Activated gamma-delta T cell treated with anti-CD3 and anti-CD28 coated beads, Interleukin-2, amount 50 U/mL, for 16 hours (primary cell): ENCODE measurements at places on chromosomes 13 and 19.

- DNase-seq: no peak
These were observed 1718.2 kb downstream of the EFNB2 start for GRCh38 chr13:104817271-104817670.

GRCh38 chr19:48346191-48346590, 17.5 kb downstream of the TMEM143 start:
- no peak for DNase-seq

- DNase-seq: no peak
These were observed 27.3 kb upstream of the TPP2 start for GRCh38 chr13:102569488-102569887.

GRCh38 chr19:30406220-30407067, 34.3 kb downstream of the ZNF536 start:
- DNase-seq: no peak

DNA sequence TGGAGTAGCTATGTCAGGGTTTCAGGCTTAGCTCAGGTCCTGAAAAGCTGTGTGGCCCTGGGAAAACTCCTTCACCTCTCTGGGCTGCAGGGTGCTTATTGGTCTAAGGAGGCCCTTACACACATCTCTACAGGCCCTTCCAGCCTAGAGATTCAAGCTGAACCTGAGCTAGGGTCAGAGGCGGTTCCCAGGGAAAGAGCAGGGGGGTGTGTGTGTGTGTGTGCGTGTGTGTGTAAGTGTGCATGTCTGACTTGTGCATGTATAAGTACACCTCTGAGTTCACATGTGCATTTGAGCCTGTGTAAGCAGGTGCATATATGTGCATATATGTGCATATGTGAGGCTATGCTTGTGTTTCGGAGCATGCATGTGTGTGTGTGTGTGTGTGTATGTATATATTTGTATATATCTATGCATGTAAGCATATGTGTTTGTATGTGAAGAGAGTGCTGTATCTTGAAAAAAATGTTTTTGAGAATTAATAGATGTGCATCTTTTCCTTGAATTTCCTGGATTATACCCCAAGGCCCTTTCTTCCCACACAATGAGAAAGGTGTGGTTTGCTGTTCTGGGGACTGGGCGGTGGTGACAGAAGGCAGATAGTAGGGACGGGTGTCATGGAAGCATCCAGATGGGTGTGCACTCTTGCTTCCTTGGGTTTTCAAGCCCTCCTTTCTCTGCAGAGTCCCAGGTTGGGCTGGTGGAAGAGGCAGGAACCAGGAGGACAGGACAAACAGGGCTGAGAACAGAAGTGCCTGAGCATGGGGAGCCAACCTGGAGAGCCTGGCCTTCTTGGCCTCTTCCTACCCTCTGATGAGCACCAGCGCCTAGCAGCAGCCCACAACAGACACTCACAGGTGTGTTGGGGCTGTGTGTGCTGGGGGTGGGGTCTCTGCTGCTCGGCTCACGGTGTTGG, 150.3 kb upstream of the TSHZ3 start:
- no peak for DNase-seq

GRCh38 chr19:8429044-8429443, 15.7 kb upstream of the HNRNPM start:
- DNase-seq: no peak

DNA sequence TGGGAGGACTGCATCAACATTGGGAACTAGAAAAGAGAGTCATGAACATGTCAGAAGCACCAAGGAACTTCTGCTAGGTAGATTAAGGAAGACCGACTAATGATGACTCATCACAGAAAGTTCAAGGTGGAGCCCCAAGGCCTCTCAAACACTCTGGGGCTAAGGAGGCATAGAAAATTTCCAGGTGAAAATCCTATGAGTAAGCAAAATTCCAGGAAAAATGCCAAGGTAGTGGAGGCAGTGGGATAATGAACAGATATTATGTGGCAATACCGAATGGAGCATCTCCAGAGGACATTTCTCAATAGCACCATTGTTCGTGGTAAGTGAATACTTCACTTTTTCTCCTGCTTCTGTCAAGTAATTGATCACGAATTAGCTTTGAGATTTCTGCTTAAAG, 336.5 kb downstream of the MZT1 start:
- DNase-seq: no peak

GRCh38 chr13:67505376-67505775, 275.2 kb upstream of the PCDH9 start:
- no peak for DNase-seq
